ENCODE measurements at places on chromosomes 13 and 19. TPM values are rescaled to one million over a fixed set of nuclear protein-coding genes. Genes with fewer than 3 reads are reported as not detected.
A peak's percentile ranks its signal among the peaks of the same experiment; 100 is the strongest.

DNA sequence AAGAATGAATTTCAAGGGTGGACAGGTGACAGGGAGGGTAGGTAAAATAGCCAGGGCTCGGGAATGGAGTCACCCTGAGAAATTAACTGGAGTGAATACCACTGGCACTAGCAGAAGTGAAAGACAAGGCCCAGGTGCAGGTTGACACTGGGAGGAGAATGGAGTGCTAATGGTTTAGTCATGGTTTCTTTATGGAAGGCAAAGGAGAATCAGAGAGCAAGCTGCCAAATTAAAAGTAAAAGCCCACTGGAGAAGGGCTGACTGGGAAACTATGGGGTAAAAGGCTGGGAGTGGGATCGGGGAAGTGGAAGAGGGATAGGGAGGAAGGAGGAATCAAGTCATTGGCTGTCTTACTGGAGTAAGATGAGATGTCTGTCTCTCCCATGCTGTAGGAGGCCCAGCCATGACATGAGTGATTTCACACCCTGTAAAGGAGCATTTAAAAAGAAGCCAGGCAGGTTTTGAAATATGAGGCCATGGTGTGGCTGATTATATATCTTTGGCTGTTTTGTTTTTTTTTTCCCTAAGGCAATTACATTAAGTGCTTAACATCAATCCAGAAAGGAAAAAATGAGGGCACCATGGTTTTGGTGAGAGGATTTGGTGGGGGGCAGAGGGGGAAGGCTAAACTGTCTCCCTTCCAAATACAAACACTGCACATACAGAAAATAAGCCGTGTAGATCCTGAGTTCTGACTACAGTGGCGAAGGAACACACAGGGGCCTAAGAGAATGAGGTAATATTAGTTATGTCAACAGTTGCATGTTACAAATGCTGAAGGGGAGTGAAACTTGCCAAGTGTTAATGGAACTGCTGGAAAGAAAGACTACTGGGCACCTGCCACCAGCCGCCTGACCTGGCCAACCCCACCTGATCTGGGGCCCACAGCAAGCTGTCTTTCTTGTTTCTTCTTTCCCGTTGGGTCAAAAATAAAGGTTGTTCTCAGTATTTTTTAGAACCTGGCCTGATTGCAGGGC is 183.5 kb upstream of the TSC22D1 start:
- no peaks in the 10 kb centered on the region for H3K27me3 ChIP-seq
- no peaks in the 10 kb centered on the region for H3K36me3 ChIP-seq
- DNase-seq: no peak

DNA sequence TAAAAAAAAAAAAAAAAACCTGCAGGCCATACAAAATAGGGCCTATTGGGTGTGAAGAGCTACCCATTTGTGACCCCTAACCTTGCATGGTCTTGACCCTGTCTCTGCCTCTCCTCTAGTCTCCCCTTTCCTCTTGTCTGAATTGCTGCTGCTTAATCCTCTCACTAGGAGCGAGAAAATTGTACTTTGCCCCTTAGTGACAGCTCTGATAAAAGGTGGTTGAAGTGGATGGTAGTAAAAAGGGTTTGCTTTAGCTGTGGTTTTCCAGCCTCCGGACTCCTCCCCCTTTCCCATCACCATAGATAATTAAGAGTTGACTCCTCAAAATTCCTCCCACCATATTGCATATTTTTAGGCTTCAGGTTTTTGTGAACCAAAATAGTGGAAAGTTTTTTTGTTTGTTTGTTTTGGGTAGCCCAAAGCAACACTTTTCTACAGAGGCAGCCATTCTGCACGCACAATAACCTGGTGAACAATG is 23.5 kb downstream of the ACTN4 start:
- DNase-seq: no peak
- no peaks in the 10 kb centered on the region for H3K27me3 ChIP-seq
- peaks cover 69% of the 10 kb centered on the region for H3K4me1 ChIP-seq
- H3K27ac ChIP-seq: no peak overlapping the region

- no peak overlapping the region for H3K27ac ChIP-seq
- H3K27me3 ChIP-seq: no peaks in the 10 kb centered on the region
- peaks cover 4% of the 10 kb centered on the region for H3K36me3 ChIP-seq
Observed at GRCh38 chr13:41231786-41232185, 31.6 kb downstream of the MTRF1 start.

DNA sequence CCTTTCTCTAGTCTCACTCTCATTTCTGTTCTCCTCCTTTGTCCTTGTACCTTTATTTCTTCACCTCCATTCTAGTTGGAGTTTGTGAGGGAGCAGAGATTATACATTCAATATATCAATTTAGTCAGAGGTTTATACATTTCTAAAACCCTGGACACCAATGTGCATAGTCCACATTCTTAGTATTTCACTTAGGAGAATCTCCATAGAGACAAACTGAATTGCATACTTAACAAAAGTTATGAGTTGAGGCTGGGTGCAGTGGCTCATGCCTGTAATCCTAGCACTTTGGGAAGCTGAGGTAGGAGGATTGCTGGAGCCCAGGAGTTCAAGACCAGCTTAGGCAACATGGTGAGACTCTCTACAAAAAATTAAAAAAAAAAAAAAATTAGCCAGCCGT is 45.3 kb downstream of the DNAJC3 start:
- H3K4me1 ChIP-seq: no peaks in the 10 kb centered on the region
- no peak for DNase-seq
- H3K4me3 ChIP-seq: no peak overlapping the region
- H3K36me3 ChIP-seq: peaks cover 17% of the 10 kb centered on the region
- no peaks in the 10 kb centered on the region for H3K27me3 ChIP-seq

DNA sequence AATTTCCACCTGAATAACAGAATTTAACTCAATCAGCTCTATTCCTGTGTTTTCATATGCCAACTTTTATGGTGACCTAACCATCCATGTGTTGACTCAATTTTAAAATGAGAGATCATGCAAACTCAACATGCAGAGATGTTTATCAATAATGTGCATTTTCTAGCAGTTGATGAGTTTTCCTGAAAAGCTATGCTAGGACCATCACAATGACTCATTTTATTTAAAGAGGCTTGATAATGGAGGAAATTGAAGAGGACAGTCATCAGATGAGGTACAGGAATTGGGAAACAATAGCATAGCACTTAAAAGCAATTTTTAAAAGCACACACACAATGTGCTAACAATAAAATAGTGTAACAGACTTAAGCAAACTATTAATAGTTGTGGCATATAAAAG is 127.1 kb downstream of the VWA8 start:
- H3K27ac ChIP-seq: no peak overlapping the region
- no peak for DNase-seq
- no peak overlapping the region for H3K4me3 ChIP-seq
- no peaks in the 10 kb centered on the region for H3K4me1 ChIP-seq
- H3K36me3 ChIP-seq: peaks cover 15% of the 10 kb centered on the region
- no peaks in the 10 kb centered on the region for H3K27me3 ChIP-seq

DNA sequence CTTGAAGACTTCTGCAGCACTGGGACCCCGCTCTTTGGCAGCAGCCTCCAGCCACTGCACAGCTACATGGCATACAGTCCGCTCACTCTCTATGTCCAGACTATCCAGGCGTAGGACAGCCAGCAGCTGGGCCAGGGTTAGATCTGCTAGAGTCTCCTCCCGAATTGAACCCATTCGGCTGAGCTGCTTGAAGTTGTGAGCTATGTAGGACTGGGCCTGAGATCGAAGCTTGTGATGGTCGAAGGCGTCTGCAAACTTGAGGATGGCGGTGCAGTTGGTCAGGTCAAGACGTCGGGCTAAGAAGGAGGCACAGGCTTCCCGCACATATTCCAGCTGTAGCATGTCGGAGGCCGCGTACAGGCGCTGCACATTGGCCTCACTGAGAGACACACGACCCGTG is 900 bp downstream of the KBTBD7 start:
- H3K27me3 ChIP-seq: no peaks in the 10 kb centered on the region
- peak overlapping the region; percentile 94 for H3K4me3 ChIP-seq
- peaks cover 37% of the 10 kb centered on the region for H3K36me3 ChIP-seq
- peak overlapping the region; percentile 88 for H3K27ac ChIP-seq
- no peak for DNase-seq

ATCAY gene
- 14.2 TPM for total RNA-seq

DNA sequence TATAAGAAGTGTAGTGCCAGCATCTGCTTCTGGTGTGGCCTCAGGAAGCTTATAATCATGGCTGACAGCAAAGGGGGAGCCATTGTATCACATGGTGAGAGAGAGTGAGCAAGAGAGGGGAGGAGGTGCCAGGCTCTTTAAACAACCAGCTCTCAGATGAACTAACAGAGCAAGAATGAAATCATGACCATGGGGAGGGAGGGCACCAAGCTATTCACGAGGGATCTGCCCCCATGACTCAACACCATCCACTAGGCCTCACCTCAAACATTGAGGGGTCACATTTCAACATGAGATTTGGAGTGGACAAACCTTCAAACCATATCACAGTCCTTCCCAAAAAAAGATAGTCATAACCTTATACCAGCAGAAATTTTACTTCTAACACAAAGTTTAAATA is 174.0 kb downstream of the GPC5 start:
- no peaks in the 10 kb centered on the region for H3K36me3 ChIP-seq
- DNase-seq: no peak
- no peaks in the 10 kb centered on the region for H3K4me1 ChIP-seq
- H3K27ac ChIP-seq: no peak overlapping the region
- no peak overlapping the region for H3K4me3 ChIP-seq

GRCh38 chr13:32897296-32897695 is 118.9 kb upstream of the KL start:
- H3K36me3 ChIP-seq: peaks cover 2% of the 10 kb centered on the region
- H3K4me3 ChIP-seq: no peak overlapping the region
- H3K27me3 ChIP-seq: no peaks in the 10 kb centered on the region
- no peak for DNase-seq
- no peak overlapping the region for H3K27ac ChIP-seq

KLK8 gene
- total RNA-seq: not detected

OLFM4 gene
- not detected for total RNA-seq
